ENCODE measurements at places on chromosomes 2 and 18. TPM values are rescaled to one million over a fixed set of nuclear protein-coding genes. Genes with fewer than 3 reads are reported as not detected.

EPHA4 gene
- total RNA-seq: 14.2 TPM

- no peak for DNase-seq
These were observed 223.7 kb downstream of the DSEL start for GRCh38 chr18:67292814-67293213.

ABCG8 gene
- 0.32 TPM for total RNA-seq

NFATC1 gene
- 18.5 TPM for total RNA-seq

DNA sequence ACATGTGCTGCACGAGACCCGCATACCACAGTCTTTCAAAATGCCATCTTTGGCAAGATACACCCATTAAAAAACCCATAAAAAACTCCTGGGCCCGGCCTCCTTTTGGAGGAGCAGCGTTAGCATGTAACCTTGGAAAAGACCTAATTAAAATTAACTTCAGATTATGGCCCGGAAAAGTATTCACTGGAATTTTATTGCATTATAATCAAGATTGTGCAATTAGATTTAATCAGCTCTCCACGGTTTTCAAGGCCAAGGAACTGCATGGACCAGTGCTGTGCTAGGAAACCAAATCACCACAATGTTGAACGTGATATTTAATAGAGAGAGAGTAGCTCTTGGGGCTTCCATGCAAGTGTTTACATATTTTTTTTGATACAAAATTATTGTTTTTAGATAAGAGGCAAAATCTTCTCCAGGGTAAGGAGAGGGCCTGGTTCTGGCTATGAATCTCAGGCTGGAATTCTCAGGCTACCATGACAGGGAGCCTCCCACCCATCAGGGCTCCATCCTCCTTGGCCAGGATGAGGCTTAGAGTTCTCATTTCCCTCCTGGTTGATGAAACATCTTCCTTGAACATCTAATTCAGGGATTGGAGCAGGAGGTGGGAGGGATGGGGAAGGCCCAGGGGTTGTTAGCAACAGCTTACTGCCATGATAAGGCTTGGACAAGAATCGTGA lies 82.0 kb upstream of the TTC39C start:
- DNase-seq: no peak

- no peak for DNase-seq
These were observed 191.4 kb downstream of the TMEM163 start for GRCh38 chr2:134527381-134527780.

GRCh38 chr2:151769606-151770005 lies 35.3 kb upstream of the NEB start:
- DNase-seq: no peak

RIT2 gene
- not detected for total RNA-seq

WIPF1 gene
- total RNA-seq: 19.4 TPM

DNA sequence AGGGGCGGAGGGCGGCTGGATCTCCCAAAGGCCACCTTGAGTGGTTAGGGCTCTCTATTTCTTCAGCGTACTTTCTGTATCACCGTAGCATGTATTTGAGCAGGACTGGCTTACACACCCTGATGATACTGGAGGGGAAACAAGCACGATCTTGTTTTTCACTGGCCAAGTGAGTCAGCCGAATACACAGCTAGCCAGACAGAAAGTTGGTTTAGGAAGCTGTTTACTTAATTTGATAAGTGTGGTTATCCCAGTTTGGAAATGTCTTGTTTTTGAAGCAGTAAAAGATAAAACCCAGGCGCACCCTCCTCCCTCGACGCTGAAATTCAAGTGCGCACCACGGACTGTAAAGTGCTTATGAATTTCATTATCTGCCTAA lies 582 bp downstream of the RIOK3 start:
- DNase-seq: no peak

- DNase-seq: no peak
These were observed 154.9 kb downstream of the SATB2 start for GRCh38 chr2:199302851-199303250.

DNA sequence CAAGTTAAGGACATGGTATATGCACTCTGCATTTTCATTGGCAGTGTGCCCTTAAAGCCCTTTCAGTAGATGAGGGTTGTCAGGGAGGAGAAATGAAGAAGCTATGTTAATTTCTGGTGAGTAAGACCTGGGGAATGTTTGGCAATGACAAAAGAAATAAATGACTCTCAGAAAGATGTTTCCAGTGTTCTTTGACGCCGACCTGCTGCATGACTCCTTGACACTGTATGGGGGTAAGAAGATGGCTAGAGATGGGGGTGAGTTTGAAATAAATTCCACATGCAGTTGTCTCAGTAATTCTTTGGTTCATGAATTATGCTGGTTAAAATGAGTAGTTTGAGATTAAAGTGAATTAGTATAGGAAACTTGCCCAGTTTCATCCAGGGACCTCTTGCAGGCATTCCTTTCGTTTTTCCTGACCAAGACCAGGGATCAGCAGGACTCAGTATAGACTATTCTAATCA lies 5.9 kb downstream of the CCDC121 start:
- no peak for DNase-seq

All from Right ventricle myocardium inferior (tissue), 1 donor.